A549 treated with CORT108297 at 1 μM for 4 hours (cell line): ENCODE measurements at places on chromosomes 11 and 22. TPM values are rescaled to one million over a fixed set of nuclear protein-coding genes. Genes with fewer than 3 reads are reported as not detected.

The MYBPC3 gene
- 0.07 to 0.09 TPM (median 0.07 TPM) in 5 replicates for total RNA-seq

The INS gene
- total RNA-seq = not detected in 5 replicates

The ZDHHC8 gene
- total RNA-seq = 20.5 to 40.3 TPM (median 35.9 TPM) in 5 replicates

The ARHGAP42 gene
- 4.8 to 8.0 TPM (median 5.6 TPM) in 5 replicates for total RNA-seq

The MEI1 gene
- total RNA-seq = 0.17 TPM in 1 of 5 replicates, not detected in the others

The TSG101 gene
- 84.5 to 115 TPM (median 102 TPM) in 5 replicates for total RNA-seq

The GRM5 gene
- total RNA-seq = 0.01 TPM in 2 of 5 replicates, not detected in the others

The CACNA1I gene
- total RNA-seq = 0.02 to 0.07 TPM (median 0.03 TPM) in 5 replicates
